Tibial artery (tissue), 4 donors: ENCODE measurements at places on chromosomes 1 and 21.

GRCh38 chr1:188022661-188023060, 1193.9 kb downstream of the PLA2G4A start:
- no peak overlapping the region for H3K27ac ChIP-seq
- H3K27me3 ChIP-seq: no peaks in the 10 kb centered on the region
- H3K4me1 ChIP-seq: no peaks in the 10 kb centered on the region
- no peak for DNase-seq
- no peaks in the 10 kb centered on the region for H3K36me3 ChIP-seq
- H3K4me3 ChIP-seq: no peak overlapping the region

- no peaks in the 10 kb centered on the region for H3K27me3 ChIP-seq
- no peaks in the 10 kb centered on the region for H3K36me3 ChIP-seq
- peak overlapping the region; percentile 85 for H3K4me3 ChIP-seq
- H3K4me1 ChIP-seq: peaks cover 66% of the 10 kb centered on the region
- DNase-seq: peak; percentile 25
Measured at GRCh38 chr1:201889090-201889968, 631 bp downstream of the SHISA4 start.

GRCh38 chr1:245875581-245876261, 631.4 kb downstream of the SMYD3 start:
- no peaks in the 10 kb centered on the region for H3K36me3 ChIP-seq
- no peak overlapping the region for H3K27ac ChIP-seq
- no peak for DNase-seq

GRCh38 chr1:22471078-22471477, 19.4 kb downstream of the ZBTB40 start:
- DNase-seq: no peak
- no peak overlapping the region for H3K27ac ChIP-seq
- H3K4me3 ChIP-seq: no peak overlapping the region
- H3K36me3 ChIP-seq: no peaks in the 10 kb centered on the region
- H3K27me3 ChIP-seq: no peaks in the 10 kb centered on the region
- H3K4me1 ChIP-seq: no peaks in the 10 kb centered on the region

- no peak overlapping the region for H3K4me3 ChIP-seq
- H3K27me3 ChIP-seq: no peaks in the 10 kb centered on the region
- DNase-seq: no peak
- H3K27ac ChIP-seq: no peak overlapping the region
- H3K4me1 ChIP-seq: no peaks in the 10 kb centered on the region
Measured at GRCh38 chr21:43593078-43593477, 66.2 kb downstream of the HSF2BP start.

GRCh38 chr21:45269861-45270260, 17.8 kb downstream of the POFUT2 start:
- H3K4me1 ChIP-seq: no peaks in the 10 kb centered on the region
- no peak overlapping the region for H3K4me3 ChIP-seq
- peaks cover 72% of the 10 kb centered on the region for H3K36me3 ChIP-seq
- peak; percentile 13 for DNase-seq

DNA sequence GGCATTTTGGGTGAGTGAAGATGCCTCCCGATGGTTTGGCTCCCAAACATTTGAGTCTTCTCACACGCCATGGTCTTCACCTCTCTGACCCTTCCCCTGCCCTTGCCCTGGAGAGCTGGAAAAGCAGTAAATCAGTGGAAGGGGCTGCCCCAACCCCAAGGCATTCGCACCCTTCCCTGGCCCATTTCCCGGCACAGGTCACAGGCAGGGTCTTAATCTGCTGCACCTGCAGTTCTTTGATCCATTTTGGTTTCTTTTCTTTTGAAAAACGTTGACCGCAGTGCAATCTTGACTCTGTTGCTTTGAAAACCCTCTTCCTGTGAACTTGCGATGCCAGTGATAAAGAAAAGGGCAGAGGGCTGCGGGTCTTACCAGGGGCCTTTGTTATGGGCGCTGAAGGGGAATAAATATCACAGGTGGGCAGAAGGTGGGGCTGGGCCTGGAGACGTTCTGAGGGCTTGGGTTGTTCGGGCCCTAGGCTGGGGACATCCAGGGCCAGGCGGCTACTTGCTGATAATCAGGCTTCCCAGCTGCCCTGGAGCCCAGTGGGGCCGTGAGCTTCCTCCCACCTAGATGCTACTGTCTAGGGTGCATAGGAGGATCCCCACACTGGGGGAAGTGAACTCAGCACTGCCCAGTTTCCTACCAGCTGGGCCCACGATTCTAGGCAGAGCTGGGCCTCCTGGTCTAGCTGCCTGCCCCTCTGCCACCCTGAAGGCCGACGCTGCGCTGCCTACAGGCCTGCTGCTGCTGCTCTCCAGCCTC, 38.6 kb upstream of the EPS8L3 start:
- H3K4me3 ChIP-seq: no peak overlapping the region
- DNase-seq: peak; percentile 54
- no peaks in the 10 kb centered on the region for H3K27me3 ChIP-seq

- no peaks in the 10 kb centered on the region for H3K27me3 ChIP-seq
- no peak overlapping the region for H3K27ac ChIP-seq
- no peak for DNase-seq
- no peaks in the 10 kb centered on the region for H3K4me1 ChIP-seq
Measured at GRCh38 chr1:2795926-2796325, 5.6 kb downstream of the TTC34 start.

GRCh38 chr1:4963251-4963650, 308.8 kb downstream of the AJAP1 start:
- H3K4me3 ChIP-seq: no peak overlapping the region
- H3K27me3 ChIP-seq: no peaks in the 10 kb centered on the region
- no peaks in the 10 kb centered on the region for H3K4me1 ChIP-seq

DNA sequence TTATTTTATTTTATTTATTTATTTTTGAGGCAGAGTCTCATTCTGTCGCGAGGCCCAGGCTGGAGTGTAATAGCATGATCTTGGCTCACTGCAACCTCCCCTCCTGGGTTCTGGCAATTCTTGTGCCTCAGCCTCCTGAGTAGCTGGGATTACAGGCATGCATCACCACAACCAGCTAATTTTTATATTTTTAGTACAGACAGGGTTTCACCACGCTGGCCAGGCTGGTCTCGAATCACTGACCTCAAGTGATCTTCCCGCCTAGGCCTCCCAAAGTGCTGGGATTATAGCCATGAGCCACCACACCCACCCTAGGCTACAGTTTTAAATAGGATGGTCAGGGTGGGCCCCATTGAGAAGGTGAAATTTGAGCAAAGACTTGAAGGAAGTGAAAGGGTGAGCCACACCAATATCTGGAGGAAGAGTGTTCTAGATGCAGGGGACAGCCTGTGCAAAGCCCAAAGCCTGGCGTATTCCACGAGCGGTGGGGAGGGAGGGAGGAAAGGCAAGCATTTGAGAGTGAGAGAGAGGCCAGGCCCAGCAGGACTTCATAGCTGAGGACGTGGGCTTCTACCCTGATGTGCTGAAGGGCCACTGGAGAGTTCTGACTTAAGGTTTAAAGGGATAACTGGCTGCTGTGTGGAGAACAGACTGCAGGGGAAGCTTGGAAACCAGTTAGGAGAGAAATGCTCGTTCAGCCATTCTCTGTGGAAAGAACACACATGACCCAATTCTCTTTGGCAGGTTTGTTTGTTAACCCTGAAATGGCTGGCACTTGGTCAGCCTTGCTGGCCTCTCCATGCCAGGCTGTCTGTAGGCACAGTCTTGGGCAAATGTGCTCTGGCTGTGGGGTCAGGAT, 62.6 kb upstream of the FAM20B start:
- no peak for DNase-seq
- no peak overlapping the region for H3K4me3 ChIP-seq
- H3K4me1 ChIP-seq: peaks cover 7% of the 10 kb centered on the region
- H3K36me3 ChIP-seq: no peaks in the 10 kb centered on the region
- peak overlapping the region; percentile 68 for H3K27ac ChIP-seq

DNA sequence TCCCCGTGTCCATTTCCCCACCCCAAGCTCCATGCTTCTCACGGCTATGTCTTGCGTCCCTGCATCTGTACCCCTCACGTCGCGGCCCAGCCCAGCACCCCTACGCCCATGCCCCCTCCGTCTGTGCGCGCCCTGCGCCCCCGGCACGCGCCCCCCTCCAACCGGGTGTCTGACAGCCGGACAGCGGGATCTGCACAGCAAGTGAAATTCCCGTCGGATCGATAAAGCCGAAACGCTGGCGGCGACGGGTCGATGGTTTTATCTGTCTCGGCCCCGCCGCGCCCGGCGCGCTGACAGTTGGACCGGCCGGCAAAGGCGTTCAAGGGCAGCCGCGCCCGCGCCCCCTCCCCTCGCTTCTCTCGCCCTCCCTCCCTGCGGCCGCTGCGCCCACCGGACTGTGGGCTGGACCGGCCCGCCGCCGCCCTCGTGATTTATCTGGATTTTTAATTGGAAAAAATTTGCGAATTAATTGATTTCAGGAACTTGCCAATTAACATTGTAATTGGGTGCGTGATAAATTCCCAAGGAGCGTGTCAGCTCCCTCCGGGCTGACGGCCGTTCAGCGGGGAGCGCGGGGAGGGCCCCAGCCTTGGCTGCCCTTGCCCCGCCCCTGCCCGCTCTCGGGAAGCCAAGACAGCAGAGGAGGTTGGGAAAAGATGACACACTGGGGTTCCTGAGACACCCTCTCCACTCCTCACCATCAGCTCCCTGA, 57.1 kb downstream of the TMEM53 start:
- DNase-seq: no peak
- H3K27ac ChIP-seq: no peak overlapping the region
- peaks cover 12% of the 10 kb centered on the region for H3K4me1 ChIP-seq
- no peak overlapping the region for H3K4me3 ChIP-seq
- H3K36me3 ChIP-seq: no peaks in the 10 kb centered on the region

GRCh38 chr1:21536218-21536617, 27.0 kb downstream of the ALPL start:
- H3K4me3 ChIP-seq: no peak overlapping the region
- no peak overlapping the region for H3K27ac ChIP-seq
- no peaks in the 10 kb centered on the region for H3K36me3 ChIP-seq
- H3K27me3 ChIP-seq: no peaks in the 10 kb centered on the region
- DNase-seq: peak; percentile 42
- no peaks in the 10 kb centered on the region for H3K4me1 ChIP-seq

- no peaks in the 10 kb centered on the region for H3K27me3 ChIP-seq
- H3K36me3 ChIP-seq: no peaks in the 10 kb centered on the region
- no peak overlapping the region for H3K4me3 ChIP-seq
- H3K27ac ChIP-seq: no peak overlapping the region
Measured at GRCh38 chr1:158163000-158163947, 17.4 kb upstream of the CD1D start.

DNA sequence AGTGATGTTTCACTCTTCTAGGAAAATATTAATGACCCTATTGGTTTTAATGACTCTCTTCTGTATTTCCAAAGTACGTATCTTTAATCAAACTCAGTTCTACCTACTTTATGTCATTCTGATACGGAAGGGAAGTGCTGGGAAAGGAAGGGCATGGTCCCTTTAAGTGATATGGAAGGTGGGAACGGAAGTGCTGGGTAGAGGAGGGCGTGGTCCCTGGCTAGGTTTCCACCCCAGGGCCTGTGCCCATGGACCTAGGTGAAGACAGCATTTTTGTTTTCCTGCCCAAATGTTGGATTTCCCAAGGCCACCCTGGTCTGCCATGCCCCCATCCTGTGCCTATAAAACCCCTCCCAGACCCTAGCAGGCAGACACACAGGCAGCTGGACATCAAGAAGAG, 24.0 kb downstream of the RGS4 start:
- H3K4me1 ChIP-seq: no peaks in the 10 kb centered on the region
- H3K27ac ChIP-seq: no peak overlapping the region
- DNase-seq: no peak
- no peak overlapping the region for H3K4me3 ChIP-seq
- H3K36me3 ChIP-seq: no peaks in the 10 kb centered on the region

DNA sequence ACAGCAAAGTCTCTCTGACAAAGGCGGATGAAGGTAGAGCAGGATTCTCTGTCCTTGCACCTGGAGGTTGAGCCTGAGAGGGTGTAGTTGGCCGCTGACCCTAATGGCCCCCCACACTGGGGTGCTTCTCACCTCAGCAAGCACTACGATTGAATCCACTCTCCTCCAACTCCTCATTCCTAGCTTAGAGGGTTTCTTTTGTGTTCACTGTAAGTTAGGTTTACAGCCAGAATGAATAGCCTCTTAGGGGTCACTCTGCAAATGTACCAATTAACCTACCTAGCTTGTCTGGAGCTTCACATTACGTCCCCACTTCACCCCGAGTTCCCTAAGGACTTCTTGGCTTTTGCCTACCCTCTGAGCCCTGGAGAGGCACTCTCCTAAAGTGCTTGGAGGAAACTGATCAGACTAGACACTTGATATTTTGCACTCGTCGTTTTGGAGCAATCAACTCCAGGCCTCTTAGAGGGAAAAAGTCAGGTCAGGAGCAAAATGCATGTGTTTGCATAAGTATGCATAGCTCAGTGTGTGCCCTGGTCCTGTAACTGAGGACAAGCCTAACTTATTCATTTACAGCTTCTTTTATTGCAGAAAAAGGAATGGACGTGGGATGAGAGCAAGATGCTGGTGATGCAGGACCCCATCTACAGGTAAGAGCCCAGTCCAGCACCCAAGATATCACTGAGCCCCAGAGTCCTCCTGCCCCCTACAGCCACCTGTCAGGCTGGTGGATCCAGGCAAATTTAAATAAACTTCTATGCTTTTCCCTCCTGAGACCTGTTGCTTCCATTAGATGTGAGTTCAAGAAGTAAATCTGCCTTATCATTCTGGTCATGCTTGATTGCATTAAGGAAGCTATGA, 76.4 kb downstream of the SPATA46 start:
- H3K4me3 ChIP-seq: no peak overlapping the region
- no peaks in the 10 kb centered on the region for H3K27me3 ChIP-seq
- no peaks in the 10 kb centered on the region for H3K4me1 ChIP-seq
- H3K27ac ChIP-seq: no peak overlapping the region
- no peaks in the 10 kb centered on the region for H3K36me3 ChIP-seq

- H3K36me3 ChIP-seq: no peaks in the 10 kb centered on the region
- DNase-seq: no peak
Measured at GRCh38 chr1:216923601-216924000, 200.4 kb upstream of the ESRRG start.

DNA sequence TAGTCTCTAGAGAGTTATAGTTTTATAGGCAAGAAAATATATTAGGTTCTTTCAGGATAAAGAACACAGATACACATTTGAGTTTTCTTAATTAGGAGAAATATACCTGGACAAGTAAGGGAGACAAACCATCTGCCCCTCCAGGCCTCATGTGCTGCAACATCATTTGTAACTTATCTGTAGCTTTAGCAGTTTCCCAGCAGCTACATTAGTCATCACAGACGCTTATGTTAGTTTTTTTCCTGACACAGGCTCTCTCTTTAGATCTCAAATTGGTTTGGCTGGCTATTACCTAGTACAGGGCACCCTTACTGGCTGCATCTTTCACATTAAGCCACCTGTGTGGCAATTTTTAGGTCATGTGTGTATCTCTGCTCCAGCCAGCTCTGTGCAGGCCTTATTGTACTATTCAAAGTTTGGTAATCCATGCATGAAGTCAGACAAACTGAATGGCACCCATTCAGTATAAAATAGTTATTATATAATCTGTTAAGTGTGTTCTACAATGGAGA, 25.9 kb downstream of the GNPAT start:
- DNase-seq: no peak
- peaks cover 56% of the 10 kb centered on the region for H3K36me3 ChIP-seq
- H3K4me1 ChIP-seq: no peaks in the 10 kb centered on the region
- no peak overlapping the region for H3K4me3 ChIP-seq
- H3K27ac ChIP-seq: no peak overlapping the region
